ENCODE measurements at places on chromosomes 5 and 9.

- DNase-seq = peak; percentile 75
Observed at GRCh38 chr5:151086905-151087360, 6.1 kb upstream of the TNIP1 start.

DNA sequence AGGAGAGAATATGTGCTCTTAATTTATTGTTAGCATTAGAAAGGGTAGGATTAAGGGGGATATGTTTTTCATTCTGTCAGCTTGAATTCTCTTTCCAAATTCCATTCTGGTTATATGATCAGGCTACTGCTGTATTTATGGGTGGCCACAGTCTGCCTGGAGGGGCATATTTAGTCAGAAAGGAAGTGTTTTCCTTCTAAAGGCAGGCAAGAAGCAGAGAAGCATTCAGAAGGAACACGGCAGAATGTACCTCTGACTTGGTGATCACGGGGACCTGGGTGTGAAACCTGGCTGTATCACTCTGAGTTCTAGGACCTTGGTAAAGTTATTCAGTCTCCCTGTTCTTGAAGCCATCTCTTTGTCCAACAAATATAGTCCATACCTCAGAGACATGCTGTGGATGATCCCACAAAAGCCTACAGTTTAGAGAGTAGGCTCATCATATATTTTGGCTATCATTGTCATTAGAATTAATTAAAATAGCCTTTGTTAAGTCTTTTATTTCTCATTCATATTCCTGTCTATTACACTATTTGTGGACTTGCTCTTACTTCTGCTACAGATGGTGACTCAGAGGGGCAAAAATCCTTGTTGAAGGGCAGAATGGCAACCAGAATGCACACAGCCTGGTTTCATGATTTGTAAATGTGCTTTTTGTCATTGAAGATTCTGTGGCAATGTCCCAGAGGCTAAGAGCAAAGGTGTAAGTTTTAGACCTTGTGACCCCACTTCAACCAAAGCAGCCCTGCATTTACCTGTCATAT, 2.7 kb downstream of the TNC start:
- no peak for DNase-seq

DNA sequence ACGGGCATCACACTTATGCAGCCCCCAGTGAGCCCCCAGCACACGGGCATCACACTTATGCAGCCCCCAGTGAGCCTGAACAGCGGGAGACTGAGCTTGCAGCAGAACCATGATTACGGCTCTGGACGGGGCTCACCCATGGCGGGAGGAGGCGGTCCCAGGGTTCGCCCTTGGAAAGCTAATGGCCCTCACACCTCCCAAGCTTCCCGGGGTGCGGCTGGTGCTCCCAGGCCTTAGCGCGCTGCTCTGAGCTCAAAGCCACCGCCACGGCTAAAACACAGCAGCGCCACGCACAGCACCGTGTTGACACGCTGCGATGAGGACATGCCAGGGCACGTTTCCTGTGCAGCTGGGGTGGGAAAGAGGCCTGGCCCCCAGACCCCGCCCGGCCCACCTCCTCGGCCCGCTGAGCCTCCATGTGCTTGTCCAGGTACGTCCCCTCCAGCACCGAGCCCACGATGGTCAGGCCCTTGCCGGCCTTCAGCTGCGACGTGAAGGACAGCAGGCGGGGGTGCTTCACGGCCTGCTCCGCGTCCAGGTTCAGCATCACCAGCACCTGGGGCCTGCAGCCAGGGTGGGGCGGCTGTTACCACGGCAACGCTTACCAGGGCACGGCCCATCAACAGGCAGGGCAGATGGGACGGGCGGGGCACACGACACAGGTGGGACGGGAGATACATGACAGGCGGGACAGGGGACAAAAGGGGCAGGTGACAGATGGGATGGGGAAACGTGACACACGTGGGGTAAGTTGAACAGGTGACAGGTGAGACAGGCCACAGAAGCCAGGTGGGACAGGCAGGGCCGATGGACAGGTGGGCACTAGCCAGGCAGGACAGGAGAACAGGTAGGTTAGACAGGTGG, 38.4 kb downstream of the SLC12A7 start:
- no peak for DNase-seq

- no peak for DNase-seq
Observed at GRCh38 chr9:108219664-108220063, 636.1 kb downstream of the ACTL7B start.

GRCh38 chr5:425714-426113, 17.3 kb upstream of the EXOC3 start:
- no peak for DNase-seq

- no peak for DNase-seq
Observed at GRCh38 chr5:142296914-142297417, 27.9 kb downstream of the SPRY4 start.
